Naive thymus-derived CD4-positive, alpha-beta T cell (primary cell): ENCODE measurements at places on chromosomes 7 and 10.
A peak's percentile ranks its signal among the peaks of the same experiment; 100 is the strongest.

GRCh38 chr7:106169821-106170610 is 57.9 kb upstream of the SYPL1 start:
- DNase-seq, result no peak

DNA sequence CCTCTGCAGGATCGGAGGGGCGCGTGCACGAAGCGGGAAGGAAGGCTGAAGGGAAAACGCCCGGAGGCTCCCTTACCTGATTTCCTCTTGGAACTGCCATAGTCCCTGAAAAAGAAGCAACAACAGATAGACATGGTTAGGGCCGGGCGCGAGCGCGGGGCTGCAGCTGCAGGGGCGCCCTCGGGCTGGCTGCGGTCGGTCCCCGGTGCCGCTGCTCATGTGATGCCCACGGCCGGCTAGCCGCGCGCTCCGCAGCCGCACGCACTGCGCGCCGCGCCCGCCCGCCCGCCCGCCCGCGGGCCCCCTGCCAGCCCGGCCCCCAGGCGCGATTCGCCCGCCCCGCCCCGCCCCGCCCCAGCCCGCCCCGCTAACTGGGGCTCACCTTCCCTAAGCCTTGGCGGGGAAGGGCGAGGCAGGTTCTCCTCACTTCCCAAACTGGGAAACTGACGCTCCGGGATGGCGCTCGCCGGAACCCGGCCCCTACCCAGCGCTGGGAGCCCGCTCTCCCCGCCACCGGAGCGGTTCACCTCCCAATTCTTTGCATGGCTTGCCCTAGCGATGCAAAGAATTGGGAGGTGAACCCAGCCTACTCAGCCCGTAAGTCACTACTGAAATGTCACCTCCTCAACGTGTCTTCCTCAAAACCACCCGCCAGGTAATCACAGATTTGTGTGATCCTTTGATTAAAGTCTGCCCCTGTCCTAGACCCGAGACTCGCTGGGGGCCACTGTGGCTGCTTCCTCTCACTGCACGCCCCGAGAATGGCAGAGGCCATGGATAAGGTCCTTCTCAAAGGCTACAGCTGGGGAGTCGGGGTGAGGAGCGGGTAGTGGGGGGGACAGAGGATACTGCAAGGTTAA is 162.2 kb downstream of the SH3PXD2A start:
- peak; percentile 24 for DNase-seq

DNA sequence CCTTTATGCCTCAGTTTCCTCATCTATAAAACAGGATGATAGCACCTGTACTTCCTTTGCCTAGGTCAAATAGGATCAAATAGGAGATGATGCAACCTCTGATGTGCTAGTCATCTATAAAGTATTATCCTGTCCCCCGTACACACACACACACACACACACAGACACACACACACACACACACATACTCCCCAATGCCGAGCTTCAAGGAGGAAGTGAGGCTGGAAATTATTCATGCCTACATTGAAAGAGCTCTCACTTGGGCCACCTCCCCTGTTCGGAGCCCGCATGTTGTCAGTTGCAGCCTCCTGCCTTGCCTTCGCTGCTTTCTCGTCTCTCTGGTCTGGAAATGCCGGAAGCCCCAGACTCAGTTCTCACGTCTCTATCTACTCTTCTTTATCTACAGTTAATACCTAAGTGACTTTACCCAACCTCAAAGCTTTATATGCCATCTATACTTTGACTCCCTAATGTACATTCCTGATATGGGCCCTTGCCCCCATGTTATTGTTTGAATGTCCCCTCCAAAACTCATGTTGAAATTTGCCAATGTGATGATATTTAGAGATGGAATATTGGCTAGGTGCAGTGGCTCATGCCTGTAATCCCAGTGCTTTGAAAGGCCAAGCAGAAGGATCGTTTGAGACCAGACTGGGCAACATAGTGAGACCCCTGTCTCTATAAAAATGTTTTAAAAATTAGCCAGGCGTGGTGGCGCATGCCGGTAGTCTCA is 6.9 kb upstream of the UBE2H start:
- no peak for DNase-seq

DNA sequence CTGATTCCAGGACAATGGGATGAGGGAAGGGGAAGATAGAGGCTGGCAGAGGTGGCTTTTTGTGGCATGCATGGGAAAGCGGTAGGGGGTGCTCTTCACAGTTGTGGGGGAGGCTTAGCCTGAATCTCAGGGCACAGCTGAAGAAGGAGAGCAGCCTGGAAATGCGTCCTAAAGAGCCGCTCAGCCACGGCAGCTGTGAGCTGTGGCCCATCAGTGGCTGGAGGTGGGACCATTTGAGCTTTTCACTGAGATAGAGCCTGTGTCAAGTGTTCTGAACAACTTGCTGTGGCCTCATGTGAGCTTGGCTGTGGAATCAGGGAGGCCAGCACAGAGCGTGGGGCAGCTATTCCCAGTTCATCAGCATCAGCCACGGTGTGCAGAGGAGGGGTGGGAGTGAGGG is 100.3 kb upstream of the INSYN2A start:
- DNase-seq, result no peak

DNA sequence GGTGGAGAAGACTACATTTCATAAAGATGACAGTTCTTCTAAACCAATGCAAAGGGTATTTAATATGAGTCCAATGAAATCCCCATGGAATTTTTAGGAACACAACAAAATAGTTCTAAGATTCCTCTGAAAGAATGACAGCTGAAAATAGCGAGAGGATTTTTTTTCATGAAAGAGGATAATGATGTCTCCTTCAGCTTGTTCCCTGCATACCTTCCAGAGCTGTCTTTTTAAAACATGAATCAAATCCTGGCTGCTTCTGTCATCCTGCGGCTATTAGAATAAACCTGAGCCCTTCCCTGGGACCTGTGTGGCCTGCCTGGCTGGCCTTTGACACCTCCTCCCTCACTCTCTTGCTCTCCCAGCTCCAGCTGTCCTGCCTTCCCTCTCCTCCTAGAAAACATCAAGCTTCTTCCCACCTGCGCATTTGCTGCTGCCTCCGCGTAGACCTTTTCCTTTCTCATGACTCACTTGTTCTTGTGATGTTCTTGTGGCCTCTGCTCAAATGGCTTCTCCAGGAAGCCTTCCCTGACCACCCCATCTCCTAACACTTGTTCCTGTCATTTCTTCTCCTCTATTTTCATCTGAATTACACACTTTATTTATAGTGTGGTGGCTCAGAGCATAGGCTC is 57.4 kb downstream of the EEPD1 start:
- no peak for DNase-seq

DNA sequence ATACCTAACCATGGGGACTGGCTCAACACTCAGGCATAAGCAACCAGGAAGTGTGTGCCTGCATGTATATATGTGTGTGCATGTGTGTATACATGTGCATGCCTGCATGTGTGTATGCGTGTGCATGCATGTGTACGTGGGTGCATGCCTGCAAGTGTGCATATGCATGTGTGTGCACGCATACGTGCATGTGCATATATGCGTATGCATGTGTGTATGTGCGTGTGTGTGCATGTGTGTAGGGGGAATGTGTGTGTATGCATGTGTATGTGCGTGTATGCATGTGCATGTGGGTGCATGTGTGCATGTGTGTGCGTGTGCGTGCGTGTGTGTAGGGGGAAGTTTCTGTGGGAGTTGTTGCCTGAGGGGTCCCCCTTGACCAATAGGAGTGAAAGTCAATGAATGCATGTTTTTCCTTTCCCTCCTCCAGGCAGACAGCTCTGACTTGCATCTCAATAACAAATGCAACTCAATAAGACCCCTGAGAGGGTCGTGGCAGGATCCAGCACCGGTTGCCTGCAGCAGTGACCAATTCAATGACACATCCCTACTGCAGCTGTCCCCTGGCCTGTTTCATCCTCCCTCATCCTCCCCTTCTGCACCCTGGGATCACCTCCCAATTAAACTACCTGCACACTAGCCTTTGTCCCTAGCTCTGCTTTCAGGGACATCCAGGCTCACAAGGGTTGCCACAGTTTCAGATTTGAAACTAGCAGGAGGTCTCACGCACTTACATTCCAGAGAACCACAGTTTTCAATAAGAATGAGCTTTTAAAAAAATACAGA is 27.0 kb upstream of the FZD8 start:
- no peak for DNase-seq

DNA sequence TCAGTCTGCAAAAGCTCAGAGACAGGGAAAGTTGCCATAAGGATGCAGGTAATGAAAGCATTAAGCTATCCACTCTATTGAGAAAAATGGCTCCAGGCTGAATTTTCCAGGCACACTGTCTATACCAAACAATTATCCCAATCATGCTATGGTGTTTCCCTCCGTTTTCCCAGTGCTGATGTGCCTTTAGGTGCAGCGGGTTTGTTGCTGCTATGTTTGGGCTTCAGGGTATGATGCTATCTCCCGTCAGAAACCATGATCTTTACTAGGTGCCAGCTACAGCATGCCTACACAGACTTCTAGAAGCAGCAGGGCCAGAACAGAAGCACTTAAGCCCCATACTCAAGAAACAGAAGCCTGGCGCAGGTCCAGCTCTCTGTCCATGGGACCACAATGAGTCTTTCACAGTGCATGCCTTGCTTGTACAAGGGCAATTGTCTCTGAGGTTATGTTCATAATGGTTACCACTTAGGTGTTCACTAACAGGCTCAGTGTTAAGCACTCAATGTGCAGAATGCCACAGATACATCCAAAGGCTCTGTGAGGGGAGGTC is 19.4 kb downstream of the STEAP1B start:
- DNase-seq, result no peak

GRCh38 chr10:104895541-104895940 is 254.5 kb downstream of the SORCS3 start:
- DNase-seq, result no peak

- DNase-seq, result no peak
Observed at GRCh38 chr7:12649348-12649747, 38.1 kb upstream of the ARL4A start.

- no peak for DNase-seq
Observed at GRCh38 chr10:46273506-46274477, 13.0 kb upstream of the ANTXRL start.

DNA sequence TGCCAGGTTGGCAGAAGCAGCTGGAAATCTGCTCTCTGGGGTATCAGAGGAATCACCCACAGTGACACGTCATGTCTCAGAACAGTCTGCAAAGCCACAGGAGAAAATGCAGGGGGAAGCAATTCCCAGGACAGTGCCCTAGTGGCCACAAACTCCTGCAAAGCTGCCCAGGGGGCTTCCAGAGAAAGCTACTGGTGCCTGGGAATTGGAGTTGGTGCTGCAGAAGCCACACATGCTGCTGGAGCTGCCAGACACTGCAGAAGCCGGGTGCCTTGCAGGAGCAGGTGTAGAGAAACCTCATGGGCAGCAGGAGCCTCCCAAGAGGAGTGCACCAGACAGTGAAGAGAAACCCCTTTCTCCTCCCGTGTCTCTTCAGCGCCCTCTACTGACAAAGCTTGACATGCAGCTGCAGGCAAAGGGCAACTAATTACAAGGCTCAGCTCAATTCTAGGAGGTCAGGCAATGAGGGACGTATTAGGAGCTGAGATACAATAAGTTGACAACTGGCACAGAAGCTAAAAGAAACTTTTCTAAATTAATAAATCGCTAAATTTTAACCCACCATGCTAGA is 30.2 kb upstream of the NUB1 start:
- no peak for DNase-seq

DNA sequence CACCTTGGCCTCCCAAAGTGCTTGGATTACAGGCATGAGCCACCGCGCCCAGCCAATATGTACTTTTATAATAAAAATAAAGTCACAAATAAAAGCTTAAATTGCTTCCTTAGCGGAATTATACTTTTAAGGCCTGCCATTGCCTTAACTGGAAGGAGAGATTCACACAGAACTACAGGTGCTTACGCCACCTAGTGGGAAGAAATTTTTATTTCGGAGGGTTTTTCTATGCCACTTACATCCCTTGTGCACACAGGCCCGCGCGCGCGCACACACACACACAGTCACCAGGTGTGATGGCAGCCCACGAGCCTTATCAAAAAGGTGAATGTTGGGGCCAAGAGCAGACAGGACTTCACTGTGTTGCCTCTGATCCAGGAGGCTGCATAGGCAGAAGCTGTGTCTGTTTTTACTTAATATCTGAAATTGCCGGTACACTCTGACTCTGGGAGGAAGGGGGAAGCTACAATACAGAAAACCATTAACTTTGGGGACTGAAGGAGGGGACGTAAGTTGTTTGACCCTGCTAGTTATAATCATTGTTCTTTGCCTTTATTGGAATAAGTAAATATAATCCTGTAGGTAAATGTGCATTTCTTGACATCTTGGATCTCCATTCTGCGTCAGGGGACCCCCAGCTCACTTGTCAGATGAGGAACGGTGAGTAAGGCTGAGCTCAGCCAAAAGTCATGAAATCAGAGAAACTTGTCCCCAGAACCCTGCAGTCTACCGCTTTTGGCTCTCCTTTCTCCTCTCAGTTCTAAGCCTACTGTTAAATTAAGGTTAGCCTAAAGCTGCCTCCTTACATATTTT is 87.1 kb downstream of the SLC16A9 start:
- no peak for DNase-seq

GRCh38 chr7:111529507-111530355 is 32.6 kb downstream of the IMMP2L start:
- DNase-seq, result no peak

DNA sequence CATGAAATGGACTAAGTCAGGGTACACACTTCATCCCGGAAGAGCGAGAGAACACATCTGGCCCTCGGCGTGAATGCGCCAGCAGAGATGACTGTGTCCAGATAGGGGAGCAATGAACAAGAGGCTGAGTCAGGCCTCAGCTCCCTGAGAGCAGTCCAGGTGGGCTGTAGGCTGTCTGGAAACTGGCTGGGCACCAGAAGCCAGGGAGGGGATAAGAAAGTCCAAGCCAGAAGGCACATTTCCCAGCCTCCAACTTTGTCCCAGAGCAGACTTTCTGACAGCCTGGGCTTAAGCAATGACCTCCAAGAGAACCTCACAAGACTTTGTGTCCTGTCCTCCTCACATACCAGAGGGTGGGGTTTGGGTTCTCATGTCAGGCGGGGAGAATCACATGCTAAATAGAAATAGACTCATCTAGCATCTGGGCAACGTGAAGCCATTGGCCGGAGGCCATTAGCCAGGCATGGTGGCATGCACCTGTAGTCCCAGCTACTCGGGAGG is 157.2 kb downstream of the ARHGAP12 start:
- DNase-seq, result no peak

GRCh38 chr7:137772748-137773147 is 74.0 kb downstream of the DGKI start:
- DNase-seq, result no peak

DNA sequence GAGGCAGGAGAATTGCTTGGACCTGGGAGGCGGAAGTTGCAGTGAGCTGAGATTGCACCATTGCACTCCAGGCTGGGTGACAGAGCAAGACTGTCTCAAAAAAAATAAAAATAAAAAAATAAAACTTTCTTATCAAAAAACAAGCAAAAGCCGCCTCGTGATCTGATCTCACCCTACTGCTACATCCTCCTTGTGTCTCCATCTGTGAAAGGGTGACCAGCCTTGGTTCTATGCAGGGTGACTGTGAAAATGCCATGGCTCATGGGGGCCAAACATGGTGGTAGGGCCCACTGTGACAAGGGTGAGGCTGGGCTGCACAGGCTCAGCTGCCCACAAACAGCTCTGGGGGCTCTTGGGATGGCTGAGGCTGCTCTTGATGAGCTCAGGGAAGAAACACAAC is 968 bp upstream of the OPN4 start:
- DNase-seq, result no peak

- no peak for DNase-seq
Observed at GRCh38 chr10:114142018-114142417, 32.0 kb downstream of the CCDC186 start.
